ENCODE measurements at places on chromosomes 1 and 21.

GRCh38 chr1:32239337-32239736 is 7.7 kb upstream of the FAM167B start:
- DNase-seq, result no peak

DNA sequence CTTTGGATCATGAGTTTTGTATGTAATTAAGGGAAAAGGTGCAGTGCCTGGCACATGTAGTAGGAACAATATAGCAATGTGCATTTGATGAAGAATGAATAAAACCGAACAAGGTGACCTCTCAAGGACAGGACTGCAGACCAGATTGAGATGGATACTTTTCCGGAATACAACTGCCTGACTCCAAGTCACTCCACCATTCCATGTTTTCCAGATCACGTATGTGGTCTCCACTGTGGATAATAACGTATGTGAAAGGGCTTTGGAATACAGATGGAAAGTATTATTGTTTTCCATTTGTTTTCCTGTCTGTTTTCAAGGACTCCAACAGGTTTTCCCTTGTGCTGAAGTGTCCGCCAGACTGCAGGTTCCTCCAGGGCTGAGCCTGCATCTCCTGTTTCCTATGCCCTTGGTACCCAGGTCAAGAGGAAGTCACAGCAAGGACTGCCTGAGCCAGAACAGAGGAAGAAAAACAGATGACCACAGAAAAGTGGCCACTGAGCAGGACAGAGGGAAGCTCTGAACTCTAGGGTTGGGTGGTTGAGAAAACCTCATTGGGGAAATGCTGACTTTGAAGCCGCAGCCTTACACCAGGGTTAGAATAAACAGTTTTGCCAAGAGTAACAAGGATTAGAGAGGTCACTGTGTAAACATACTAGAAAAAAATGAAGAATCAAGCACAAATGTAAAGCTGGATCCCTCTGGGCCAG is 4.0 kb downstream of the CFAP45 start:
- no peak for DNase-seq

- DNase-seq, result no peak
Observed at GRCh38 chr1:193729429-193729828, 543.0 kb upstream of the B3GALT2 start.

GRCh38 chr1:90362163-90362562 is 354.9 kb downstream of the BARHL2 start:
- no peak for DNase-seq

DNA sequence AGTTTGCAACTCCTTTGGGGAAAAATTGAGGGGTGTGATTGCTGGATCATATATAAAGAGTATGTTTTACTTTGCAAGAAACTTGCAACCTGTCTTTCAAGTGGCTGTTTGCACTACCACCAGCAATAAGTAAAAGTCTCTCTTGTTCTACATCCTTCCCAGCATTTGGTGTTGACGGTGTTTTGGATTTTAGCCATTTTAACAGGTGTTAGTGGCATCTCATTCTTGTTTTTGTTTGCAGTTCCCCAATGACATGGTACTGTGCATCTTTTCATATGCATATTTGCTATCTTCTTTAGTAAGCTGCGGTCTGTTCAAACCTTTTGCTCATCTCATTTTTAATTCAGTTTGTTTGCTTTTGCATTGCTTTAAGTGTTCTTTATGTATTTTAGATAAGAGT is 535.5 kb downstream of the LRRIQ3 start:
- no peak for DNase-seq

Data from WERI-Rb-1 (cell line).